ENCODE measurements at places on chromosomes 16 and 17. TPM values are rescaled to one million over a fixed set of nuclear protein-coding genes. Genes with fewer than 3 reads are reported as not detected.

GRCh38 chr16:30065943-30066760 is 592 bp downstream of the ALDOA start:
- H3K27ac ChIP-seq, result peak overlapping the region; percentile 95
- no peaks in the 10 kb centered on the region for H3K27me3 ChIP-seq
- peak; percentile 40 for DNase-seq
- H3K36me3 ChIP-seq, result peaks cover 45% of the 10 kb centered on the region
- peaks cover 28% of the 10 kb centered on the region for H3K4me1 ChIP-seq

GRCh38 chr16:83010776-83011720 is 384.3 kb downstream of the CDH13 start:
- H3K4me1 ChIP-seq, result no peaks in the 10 kb centered on the region
- H3K27ac ChIP-seq, result no peak overlapping the region
- H3K36me3 ChIP-seq, result no peaks in the 10 kb centered on the region
- no peaks in the 10 kb centered on the region for H3K27me3 ChIP-seq
- no peak for DNase-seq
- no peak overlapping the region for H3K4me3 ChIP-seq

DNA sequence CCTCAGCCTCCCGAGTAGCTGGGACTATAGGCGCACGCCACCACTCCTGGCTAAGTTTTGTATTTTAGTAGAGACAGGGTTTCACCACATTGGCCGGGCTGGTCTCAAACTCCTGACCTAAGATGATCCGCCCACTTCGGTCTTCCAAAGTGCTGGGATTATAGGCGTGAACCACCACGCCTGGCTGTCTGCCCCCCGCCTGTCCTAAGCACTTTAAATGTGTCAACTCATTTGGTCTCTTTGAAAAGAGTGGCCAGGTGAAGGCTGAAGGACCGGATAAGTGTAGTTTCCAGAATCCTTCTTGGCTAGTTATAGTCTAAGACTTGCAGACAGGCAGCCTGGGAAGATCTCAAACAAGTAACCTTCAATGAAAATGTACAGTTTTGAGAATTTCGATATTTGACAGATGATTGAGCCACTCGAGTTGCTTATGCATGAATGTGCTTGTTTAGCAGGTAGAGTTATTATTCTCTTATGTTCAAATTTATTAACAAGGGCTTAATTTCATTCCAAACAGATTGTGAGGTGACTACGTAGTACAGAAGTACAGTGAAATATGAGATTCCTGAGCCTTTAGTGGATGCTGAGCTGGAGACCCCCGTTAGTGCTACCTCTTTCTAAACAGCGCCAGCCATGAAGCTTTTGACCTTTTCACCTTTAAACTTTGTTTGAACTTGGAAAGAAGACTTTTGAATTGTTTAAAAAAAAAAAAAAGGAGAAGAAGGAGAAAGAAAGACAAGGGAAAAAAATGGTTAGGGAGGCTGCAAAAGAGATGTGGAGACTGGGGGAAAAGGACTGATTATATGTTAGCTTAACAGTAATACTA is 164.4 kb upstream of the TBX2 start:
- peaks cover 4% of the 10 kb centered on the region for H3K36me3 ChIP-seq
- H3K4me1 ChIP-seq, result peaks cover 29% of the 10 kb centered on the region
- H3K27me3 ChIP-seq, result no peaks in the 10 kb centered on the region
- H3K4me3 ChIP-seq, result no peak overlapping the region
- no peak overlapping the region for H3K27ac ChIP-seq

DNA sequence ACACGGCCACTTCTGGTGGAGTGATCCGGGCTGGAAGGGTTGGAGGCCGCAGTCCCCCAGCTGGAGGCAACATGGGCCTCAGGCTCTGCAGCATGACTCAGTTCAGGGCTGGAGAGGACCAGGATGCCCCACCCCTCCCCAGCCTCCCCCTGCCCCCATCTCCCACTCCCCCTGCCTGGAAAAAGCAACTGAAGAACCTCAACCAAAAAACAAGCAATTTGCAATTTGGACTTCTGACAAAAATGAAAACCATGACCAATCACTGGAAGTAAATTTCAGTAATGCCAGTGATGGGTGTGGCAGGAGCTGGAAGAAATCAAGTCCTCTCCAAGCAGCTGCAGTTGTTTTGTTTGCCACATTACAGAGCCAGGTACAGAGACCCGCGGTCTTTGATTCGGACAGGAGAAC is 6.6 kb upstream of the MIF4GD start:
- no peaks in the 10 kb centered on the region for H3K4me1 ChIP-seq
- H3K27me3 ChIP-seq, result no peaks in the 10 kb centered on the region
- no peak for DNase-seq
- peaks cover 27% of the 10 kb centered on the region for H3K36me3 ChIP-seq
- H3K4me3 ChIP-seq, result no peak overlapping the region
- H3K27ac ChIP-seq, result no peak overlapping the region

- H3K4me3 ChIP-seq, result peak overlapping the region; percentile 94
- peaks cover 25% of the 10 kb centered on the region for H3K36me3 ChIP-seq
- H3K4me1 ChIP-seq, result peaks cover 45% of the 10 kb centered on the region
- H3K27ac ChIP-seq, result no peak overlapping the region
Observed at GRCh38 chr17:62062944-62063343, 2.1 kb downstream of the MED13 start.

DNA sequence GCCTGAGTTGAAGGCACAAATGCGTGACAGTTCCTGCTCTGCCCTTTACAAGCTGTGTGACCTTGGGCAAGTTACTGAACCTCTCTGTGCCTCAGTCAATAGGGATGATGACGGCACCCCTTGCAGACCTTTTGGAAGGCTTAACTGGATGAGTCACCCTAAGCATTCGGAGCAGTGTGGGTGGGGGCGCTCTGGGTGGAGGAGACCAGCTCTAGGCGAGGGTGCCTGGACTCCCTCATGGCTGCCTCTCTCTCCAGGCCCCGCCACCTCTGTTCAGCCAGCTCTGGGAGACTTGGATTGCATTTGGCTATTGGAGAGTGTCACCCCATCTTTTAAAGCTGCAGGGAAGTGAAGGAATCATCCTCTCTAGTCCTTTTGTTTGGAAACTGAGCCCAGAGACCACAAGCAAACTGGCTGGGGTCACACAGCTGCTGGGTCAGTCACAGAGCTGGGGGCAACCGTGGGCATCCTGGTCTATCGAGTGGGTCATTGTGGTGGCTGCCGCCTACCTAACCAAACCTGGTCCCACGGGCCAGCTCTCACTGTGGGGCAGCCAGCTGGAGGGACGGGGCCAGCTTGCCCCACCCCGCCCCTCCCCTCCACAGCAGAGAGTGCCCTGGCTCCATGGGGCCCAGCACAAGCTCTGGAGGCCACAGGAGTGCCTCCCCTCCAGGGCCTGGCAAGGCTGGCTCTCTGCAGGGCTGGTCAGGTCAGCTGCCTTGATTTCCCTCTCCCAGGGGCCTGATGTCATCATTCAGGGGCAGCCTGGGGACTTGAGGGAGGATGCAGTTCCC is 20.2 kb upstream of the GSE1 start:
- DNase-seq, result no peak

- no peaks in the 10 kb centered on the region for H3K27me3 ChIP-seq
- H3K4me1 ChIP-seq, result peaks cover 32% of the 10 kb centered on the region
- no peak for DNase-seq
Observed at GRCh38 chr17:13589658-13590057, 12.1 kb downstream of the HS3ST3A1 start.

DNA sequence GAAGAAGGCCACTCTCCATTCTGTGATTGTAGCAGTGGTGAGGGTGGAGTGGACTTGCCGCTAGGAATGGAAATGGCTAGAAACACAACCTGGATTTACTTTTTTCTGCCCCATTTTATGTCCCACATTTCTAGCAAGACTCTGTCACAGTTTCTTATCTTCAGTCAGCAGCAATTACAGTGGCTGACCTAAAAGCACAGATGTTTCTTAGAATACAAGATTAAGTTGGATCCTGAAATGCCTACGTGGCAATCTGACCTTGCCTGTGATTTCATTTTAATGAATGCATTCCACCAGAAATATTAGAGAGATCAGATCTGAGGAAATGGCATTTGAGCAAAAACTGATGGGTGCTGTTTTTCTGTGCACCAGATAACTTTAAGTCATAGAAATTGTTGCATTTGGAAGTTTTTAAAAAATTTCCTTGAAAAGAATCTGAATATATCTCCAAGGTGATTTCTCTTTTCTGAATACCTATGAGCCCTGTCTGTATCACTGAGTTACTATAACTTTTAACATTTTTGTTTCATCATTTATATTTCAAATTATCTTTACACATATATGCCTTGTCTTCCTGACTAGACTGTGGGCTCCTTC is 5.4 kb downstream of the HEATR3 start:
- no peak overlapping the region for H3K4me3 ChIP-seq
- no peaks in the 10 kb centered on the region for H3K27me3 ChIP-seq
- H3K4me1 ChIP-seq, result peaks cover 19% of the 10 kb centered on the region
- DNase-seq, result no peak

- no peak for DNase-seq
- peak overlapping the region; percentile 71 for H3K4me3 ChIP-seq
- H3K27me3 ChIP-seq, result peaks cover 70% of the 10 kb centered on the region
- no peaks in the 10 kb centered on the region for H3K36me3 ChIP-seq
- H3K27ac ChIP-seq, result no peak overlapping the region
Observed at GRCh38 chr17:49494399-49494985, 601 bp upstream of the NGFR start.

DNA sequence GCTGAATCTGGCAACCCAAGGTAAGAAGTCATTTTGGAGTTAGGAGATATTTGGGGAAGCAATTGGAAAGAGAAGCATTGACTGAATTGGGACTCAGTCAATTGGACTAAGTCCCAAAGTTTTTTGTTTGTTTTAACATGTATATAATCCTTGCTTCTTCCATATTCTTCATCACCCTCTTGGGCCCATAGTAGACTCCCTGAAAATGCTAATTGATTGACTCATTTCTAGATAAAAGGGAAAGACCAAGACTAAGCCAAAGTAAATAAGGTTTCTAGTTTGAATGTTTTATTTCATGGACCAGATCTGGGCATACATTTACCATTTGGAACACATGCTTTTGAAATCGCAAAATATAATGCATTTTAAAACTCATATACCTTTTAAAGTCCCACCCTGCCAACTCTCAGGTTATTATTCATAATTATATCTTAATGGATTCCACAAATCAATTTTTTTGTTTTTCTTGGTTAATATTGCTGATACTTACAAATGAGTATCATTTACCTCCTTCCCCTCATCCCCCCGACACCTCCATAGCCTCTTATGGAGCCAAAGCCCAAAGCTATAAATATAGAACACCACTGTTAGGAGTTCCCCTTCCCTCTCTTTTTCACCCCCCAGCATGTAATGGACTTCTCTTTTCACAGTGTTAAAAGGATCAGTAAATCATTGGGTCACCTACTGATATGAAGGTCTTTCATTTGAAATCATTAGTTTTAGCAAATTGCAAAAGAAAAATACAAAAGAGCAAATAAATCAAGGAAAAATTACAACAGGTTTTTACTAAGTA is 674.0 kb upstream of the SOX9 start:
- no peak overlapping the region for H3K4me3 ChIP-seq

- no peak overlapping the region for H3K4me3 ChIP-seq
- no peak for DNase-seq
Observed at GRCh38 chr17:41653421-41653820, 29.0 kb upstream of the KRT17 start.

DNA sequence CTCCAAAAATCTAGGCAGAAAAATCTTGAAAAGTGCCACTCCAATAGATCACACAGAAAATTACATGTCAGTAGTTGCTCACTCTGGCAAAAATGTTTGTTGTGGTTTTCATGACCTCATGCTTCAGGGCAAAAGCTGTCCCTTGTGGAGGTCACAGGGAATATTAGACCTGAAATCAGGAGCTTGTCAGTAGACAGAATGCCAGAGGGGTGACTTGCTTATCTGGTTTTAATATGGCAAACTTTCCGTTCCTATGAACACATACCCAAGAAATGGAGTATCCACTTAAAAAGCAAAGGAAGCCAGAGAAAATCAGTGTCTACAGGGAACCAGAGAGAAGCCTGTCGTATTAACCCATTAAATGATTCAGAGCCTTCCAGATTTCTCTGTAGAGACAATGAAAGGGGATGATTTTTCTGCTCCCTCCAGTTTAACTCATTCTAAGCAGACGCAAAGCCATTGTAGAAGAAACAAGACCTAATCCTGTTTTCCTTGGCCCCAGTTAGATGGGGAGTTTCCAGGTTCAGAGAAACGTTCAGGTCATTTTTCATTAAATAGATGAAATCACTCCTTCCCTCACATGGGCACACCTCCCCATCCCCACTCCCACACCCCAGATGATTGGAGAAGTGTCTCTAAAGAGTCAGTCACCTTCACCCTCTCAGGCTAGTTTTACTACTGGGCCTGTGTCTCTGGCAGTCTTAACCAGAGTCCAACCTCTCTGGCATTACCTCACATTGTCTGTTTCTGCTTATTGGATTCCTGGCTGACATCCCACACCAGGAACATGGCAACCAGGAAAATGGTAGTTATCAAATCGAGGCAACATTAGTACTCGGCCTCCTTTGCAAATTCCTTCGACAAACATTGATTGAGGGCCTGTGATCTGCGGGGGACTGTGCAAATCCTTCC is 6.0 kb downstream of the SOX9 start:
- H3K27ac ChIP-seq, result no peak overlapping the region
- peaks cover 9% of the 10 kb centered on the region for H3K27me3 ChIP-seq
- DNase-seq, result no peak

- no peak overlapping the region for H3K27ac ChIP-seq
- no peak overlapping the region for H3K4me3 ChIP-seq
- H3K4me1 ChIP-seq, result peaks cover 6% of the 10 kb centered on the region
- no peaks in the 10 kb centered on the region for H3K36me3 ChIP-seq
- peak; percentile 55 for DNase-seq
Observed at GRCh38 chr17:47810200-47810821, 11.3 kb downstream of the OSBPL7 start.

GRCh38 chr17:5019475-5019956 is 15.7 kb downstream of the SLC52A1 start:
- no peak overlapping the region for H3K4me3 ChIP-seq
- H3K4me1 ChIP-seq, result no peaks in the 10 kb centered on the region
- H3K36me3 ChIP-seq, result peaks cover 45% of the 10 kb centered on the region
- H3K27me3 ChIP-seq, result no peaks in the 10 kb centered on the region

DNA sequence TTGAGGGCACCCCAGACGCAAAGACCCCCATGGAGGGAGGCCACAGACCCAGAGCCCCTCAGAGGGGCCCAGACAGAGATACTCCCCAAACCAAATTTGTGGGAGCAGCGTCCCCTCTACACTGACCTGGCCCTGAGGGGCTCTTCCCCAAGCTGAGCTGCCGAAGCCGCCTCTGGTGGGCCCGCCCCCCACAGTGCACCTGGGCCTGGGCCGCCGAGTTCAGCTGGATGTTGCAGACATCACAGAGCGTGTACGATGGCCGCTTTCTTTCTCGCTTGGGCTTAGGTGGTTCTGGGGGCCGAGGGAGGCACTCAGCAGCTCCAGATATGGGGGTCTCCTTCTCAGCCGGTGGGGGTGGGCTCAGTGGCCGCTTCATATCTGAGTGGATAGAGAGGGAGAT is 12.3 kb upstream of the C17orf113 start:
- no peak overlapping the region for H3K27ac ChIP-seq
- no peaks in the 10 kb centered on the region for H3K36me3 ChIP-seq
- H3K4me3 ChIP-seq, result no peak overlapping the region

Gene CDH16
- total RNA-seq, result not detected

Gene SYCE1L
- 7.0 TPM for total RNA-seq

Gene ACOX1
- 40.9 TPM for total RNA-seq

Gene RNU2-1
- total RNA-seq, result 5,885 TPM
